ENCODE measurements at places on chromosomes 1 and 21.
A peak's percentile ranks its signal among the peaks of the same experiment; 100 is the strongest.

- DNase-seq = no peak
Measured at GRCh38 chr1:191963286-191963685, 195.0 kb upstream of the RGS18 start.

DNA sequence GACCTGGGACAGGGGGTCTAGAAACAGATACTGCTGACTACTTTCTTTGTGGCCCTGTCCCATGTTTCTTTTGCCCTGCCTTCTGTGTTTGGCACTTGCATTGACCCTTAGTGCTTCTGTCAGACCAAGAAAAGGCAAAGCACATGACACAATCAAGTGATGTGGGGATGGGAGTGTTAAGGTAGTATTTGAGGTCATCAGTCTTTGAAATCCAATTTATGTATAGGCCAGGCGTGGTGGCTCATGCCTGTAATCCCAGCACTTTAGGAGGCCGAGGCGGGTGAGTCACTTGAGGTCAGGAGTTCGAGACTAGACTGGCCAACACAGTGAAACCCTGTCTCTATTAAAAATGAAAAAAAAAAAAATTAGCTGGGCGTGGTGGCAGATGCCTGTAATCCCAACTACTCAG is 26.0 kb downstream of the SERBP1 start:
- no peak for DNase-seq

GRCh38 chr1:225712391-225712790 is 59.5 kb upstream of the ENAH start:
- DNase-seq = no peak

DNA sequence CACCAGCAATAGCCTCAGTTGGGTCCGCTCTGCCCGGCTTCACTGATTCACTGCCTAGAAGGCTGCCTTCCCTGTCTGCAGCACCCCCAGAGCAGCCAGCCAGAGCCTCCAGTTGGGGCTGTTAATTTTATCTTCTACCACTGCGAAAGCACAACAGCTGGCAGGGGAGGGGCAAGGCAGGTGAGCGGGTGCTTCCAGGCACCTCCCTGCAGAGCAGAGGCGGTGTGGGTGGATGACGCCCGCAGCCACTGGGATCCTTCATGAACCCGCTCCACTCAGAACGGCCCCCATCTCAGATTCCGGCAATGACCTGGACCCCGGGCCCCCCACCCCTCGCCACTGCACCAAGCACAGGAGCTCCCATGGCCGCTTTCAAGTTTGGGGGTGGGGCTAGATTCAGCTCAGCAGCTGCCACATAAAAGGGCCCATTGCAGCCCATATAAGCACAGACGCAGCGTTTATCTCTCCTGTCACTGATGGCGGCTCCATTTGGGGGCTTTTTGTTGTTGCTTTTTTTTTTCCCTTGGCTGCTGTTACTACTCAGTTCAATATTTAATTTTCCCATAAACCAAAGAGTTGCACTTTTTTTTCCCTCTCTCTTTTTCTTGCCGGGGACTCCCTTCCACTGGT is 128.0 kb upstream of the KLHDC7A start:
- DNase-seq = no peak

DNA sequence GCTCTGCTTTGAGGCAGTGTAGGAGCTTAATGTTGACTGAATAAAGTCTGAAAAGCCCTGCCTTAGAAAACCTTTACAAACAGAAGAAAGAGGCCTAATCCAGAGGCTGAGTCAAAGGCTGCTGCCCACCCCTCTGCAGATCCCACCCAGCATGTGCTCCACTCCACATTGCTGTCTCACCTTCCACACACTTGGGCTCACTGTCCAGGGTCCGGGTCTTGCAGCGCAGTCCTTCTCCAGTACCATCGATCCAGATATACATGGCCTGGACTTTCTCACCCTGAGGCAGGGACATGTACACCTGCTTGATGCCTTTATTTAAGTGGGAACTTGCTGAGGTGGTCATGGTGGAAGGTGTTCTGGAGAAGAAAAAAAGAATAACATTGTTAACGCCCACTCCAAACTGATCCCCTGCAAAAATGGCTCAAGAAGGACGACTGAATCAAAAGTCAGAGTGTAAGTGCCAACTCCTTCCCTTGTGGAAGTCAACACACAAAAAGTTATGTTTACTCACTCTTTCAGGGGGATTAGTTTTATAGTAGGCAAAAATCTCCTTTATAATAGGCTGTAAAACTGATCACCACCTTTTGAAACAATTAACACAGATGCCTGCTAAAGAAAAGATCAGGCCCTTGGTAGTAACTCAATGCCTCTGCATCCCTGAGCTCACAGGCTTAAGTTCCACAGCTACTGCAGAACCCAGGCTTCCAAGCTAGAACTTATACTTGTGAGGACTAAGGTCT is 3.0 kb downstream of the GLUL start:
- no peak for DNase-seq

DNA sequence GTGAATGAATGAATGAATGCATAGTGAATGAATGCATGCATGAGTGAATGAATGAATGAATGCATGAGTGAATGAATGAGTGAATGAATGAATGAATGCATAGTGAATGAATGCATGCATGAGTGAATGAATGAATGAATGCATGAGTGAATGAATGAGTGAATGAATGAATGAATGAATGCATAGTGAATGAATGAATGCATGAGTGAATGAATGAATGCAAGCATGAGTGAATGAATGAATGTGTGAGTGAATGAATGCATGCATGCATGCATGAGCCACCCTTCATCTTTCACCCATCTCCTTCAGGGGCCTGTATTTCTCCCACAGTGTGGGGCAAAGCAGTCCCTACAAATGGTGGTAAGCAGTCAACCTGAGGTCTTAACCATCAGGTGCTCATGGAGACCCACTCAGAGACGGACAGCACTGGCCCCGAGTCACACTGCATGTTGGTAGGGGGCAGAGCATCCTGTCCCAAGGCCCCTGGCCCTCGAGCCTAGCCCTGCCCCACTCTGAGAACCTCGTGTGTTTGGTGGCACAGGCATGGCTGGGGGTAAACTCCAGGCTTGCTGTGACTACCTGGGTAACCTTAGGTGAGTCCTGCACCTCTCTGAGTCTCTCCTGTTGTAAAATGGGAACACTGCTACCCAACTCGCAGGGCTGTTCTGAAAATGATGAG is 28.0 kb upstream of the PAX7 start:
- no peak for DNase-seq

DNA sequence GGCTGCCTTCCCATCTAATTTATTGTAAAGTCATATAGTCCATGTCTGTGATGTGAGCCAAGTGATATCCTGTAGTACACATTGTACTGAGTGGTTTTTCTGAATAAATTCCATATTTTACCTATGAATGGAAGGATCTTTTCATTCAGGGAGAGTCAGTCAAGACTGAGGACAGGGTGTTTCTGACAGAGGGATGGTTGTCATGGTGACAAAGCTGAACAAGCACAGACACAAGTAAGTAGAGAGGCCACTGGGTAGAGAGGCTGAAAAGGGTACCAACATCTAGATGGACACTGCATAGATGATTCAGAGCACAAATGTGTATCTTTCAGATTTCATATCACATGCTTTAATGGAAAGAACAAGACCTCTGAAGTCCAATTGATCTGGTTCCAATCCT is 22.6 kb upstream of the IL20 start:
- DNase-seq = no peak

- DNase-seq = no peak
Measured at GRCh38 chr21:44687671-44688070, 5.7 kb upstream of the KRTAP12-1 start.

- DNase-seq = no peak
Measured at GRCh38 chr1:6961905-6962477, 176.7 kb downstream of the CAMTA1 start.

GRCh38 chr1:229694053-229694693 is 68.1 kb downstream of the URB2 start:
- peak; percentile 89 for DNase-seq

- no peak for DNase-seq
Measured at GRCh38 chr21:39852021-39852721, 15.1 kb upstream of the PCP4 start.

DNA sequence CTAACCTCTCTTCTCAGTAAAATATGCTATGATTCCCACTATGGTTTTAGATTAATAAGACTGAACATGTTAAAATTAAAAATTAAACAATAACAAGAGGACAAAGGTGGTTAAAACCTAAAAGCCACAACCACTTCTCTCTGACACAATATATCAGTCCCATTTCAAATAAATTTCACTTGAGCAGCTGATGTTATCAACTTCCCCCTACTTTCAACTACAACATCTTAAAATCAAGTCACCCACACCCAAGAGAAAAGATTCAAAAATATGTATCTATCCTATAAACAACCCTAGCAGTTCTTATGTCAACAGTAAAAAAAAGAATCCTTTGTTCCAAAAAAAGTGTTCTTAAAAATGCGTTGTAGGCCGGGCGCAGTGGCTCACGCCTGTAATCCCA is 7.5 kb downstream of the PUM1 start:
- no peak for DNase-seq

DNA sequence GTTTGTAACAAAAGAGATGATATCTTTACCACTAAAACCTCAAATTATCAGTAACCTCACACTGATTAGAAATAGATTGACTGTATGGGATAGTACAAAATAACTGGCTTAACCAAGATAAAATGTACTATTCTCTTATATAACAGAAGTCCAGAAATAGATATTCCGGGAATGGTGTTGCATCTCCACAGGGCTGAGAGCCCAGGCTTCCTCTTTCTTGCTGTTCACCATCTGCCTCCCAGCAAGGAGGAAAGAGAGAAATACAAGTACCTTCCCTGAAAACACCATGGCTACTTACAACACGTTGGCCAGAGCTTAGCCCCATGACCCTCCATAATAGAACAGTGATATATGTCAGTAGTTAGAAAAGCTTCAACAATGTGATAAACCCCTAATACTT is 47.0 kb upstream of the KCNK1 start:
- DNase-seq = no peak

GRCh38 chr1:116431870-116432500 is 58.9 kb downstream of the ATP1A1 start:
- no peak for DNase-seq

DNA sequence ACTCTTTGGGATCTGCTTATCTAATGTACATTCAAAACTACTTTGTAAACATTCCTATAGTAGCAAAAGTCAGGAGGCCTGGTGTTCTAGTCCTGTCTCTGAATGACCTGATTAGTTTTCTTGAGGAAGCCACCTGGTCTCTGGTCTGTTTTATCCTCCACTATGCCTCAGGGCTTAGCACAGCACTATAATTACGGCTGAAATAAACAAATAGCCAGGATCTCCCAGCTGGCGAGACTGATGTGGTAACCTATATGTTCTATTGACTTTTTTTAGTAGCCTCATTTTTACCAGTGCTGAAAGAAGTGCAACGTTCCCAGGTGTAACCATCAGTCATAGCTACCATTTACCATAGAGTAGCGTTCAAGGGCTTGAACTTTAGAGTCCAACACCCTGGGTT is 24.2 kb upstream of the RPL11 start:
- no peak for DNase-seq

DNA sequence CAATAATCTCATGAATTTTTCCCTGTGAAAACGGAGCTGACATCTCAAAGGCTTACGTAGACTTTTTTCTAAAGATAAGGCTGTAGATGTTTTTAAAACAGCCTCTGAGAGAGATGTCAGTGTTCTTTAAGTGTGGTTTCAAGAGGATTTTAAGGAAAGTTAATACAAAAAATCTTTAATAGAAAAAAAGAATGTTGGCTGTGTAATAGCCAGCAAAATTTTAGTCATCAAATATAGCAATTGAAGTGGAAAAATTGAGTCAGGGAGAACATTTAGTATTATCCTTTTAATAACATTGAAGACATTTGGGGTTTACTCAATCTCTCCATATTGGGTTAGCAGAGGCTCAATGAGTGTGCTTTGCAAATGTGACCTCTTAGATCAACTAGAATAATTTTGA is 38.6 kb upstream of the CHRM3 start:
- DNase-seq = no peak

GRCh38 chr1:67831850-67832513 is 1.3 kb downstream of the GNG12 start:
- peak; percentile 63 for DNase-seq

- no peak for DNase-seq
Measured at GRCh38 chr1:28058168-28058567, 30.2 kb downstream of the EYA3 start.

GRCh38 chr1:5297180-5297885 is 642.9 kb downstream of the AJAP1 start:
- DNase-seq = no peak

GRCh38 chr1:240441669-240442068 is 170.3 kb downstream of the GREM2 start:
- no peak for DNase-seq

- no peak for DNase-seq
Measured at GRCh38 chr1:184433956-184434502, 47.2 kb downstream of the C1orf21 start.

GRCh38 chr21:16847211-16847610 is 665.6 kb upstream of the CXADR start:
- DNase-seq = no peak

GRCh38 chr1:248373761-248374160 is 1.8 kb upstream of the OR2T6 start:
- DNase-seq = no peak

DNA sequence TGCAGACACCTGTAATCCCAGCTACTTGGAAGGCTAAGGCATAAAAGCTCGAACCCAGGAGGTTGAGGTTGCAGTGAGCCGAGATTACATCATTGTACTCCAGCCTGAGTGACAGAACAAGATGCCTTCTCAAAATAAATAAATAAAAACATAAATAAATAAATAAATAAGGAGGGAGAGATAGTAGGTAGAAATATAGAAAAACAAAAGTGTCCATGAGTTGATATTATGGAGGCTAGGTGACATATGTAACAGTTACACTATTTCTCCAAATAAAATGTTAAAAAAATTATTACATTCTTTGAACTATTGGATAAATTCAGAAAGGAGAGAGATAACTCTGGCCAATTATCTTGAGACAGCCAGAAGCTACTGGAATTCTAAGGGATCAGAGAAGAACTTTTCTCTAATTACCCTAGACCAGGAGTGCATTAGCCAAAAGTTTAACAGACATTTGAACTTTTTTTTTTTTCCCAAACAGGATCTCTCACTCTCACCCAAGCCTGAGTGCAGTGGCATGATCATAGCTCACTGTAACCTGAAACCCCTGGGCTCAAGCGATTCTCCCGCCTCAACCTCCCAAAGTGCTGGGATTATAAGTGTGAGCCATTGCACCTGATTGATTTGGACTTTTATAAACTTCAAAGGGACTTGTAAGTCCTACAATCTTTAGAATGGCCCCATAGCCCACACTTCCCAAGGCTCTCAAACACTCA is 17.6 kb downstream of the SYNJ1 start:
- DNase-seq = no peak

GRCh38 chr1:1537626-1538250 is 2.7 kb downstream of the TMEM240 start:
- DNase-seq = no peak

- DNase-seq = no peak
Measured at GRCh38 chr1:168089326-168089978, 47.3 kb downstream of the GPR161 start.
